Occipital lobe (tissue), 3 donors: ENCODE measurements at places on chromosomes 1 and 21. TPM values are rescaled to one million over a fixed set of nuclear protein-coding genes. Genes with fewer than 3 reads are reported as not detected.

KNCN gene
- not detected for total RNA-seq

- no peak for DNase-seq
Measured at GRCh38 chr1:183571678-183572268, 18.5 kb downstream of the NCF2 start.

GRCh38 chr1:236524895-236525184, 1.1 kb downstream of the LGALS8 start:
- no peak for DNase-seq

DNA sequence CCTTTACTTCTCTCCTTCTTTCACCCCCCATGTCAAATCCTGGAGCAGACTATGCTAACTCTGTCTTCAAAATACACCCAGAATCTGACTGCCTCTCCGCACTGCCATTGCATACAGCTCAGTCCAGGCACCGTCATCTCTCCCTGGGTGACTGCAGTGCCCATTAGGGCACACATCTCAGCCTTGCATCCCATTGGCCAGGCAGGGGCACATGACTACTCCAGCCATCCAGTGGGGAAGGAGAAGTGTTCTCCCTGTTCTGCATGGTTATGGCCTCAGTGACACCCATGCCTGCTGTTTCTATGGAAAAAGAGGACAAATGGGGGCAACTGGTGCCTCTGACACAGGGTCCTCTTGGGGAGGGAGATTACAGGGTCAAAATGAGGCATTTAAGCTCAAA, 270.5 kb downstream of the MATN1 start:
- DNase-seq: no peak

- DNase-seq: no peak
Measured at GRCh38 chr1:181134543-181135436, 46.3 kb downstream of the IER5 start.

DNA sequence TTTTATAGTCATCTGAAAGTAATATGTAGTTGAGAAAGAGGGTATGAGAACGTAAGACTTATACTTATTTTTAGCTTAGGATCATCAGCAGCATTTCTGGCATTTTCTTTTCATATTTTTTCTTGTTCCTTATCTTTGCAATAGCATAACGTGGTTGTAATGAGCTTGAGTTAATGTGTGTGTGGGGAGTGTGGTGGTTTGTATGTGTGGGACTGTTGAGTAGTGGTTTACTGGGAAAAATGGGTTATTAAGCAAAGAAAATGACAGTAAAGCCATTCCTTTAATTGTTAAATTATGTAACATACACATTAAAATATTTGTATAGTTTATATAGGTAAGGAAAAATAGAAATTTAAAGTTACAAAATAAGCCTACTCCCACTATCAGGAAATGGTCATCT, 15.2 kb downstream of the PIP5K1A start:
- DNase-seq: no peak
